HCT116 (cell line): ENCODE measurements at places on chromosomes 4 and X. TPM values are rescaled to one million over a fixed set of nuclear protein-coding genes. Genes with fewer than 3 reads are reported as not detected.

DNA sequence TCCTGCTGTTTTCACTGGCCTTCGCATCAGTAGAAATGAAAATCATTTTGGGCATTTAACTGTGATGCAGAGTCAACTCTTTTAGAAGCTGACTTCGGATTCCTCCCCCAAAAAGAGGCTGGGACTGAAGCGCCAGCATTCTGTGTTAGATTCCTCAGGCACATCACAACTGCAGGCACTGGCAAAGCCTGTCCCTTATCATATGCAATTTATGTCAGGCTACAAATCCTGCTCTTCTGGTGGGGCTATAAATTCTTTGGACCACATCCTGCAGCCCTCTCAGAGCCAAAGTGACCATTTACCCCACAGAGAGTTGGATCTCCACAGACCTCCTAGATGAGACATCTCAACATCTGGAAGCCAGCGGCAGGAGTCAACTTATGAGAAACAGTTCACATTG lies 138.4 kb downstream of the CBR4 start:
- H3K4me3 ChIP-seq, result no peak overlapping the region
- no peak for DNase-seq
- H3K27ac ChIP-seq, result no peak overlapping the region
- H3K4me1 ChIP-seq, result no peaks in the 10 kb centered on the region
- no peaks in the 10 kb centered on the region for H3K27me3 ChIP-seq

- no peaks in the 10 kb centered on the region for H3K36me3 ChIP-seq
- DNase-seq, result no peak
- H3K27ac ChIP-seq, result no peak overlapping the region
- H3K27me3 ChIP-seq, result no peaks in the 10 kb centered on the region
Observed at GRCh38 chr4:31737419-31737818, 1017.2 kb downstream of the PCDH7 start.

GRCh38 chr4:48578132-48578968 lies 88.3 kb downstream of the ZAR1 start:
- H3K36me3 ChIP-seq, result peaks cover 5% of the 10 kb centered on the region; the same call in 1 of the 2 replicates
- peak; percentile 36 for DNase-seq
- no peak overlapping the region for H3K4me3 ChIP-seq
- H3K4me1 ChIP-seq, result no peaks in the 10 kb centered on the region
- H3K27ac ChIP-seq, result no peak overlapping the region

GRCh38 chr4:8009097-8009496 lies 69.4 kb upstream of the AFAP1 start:
- H3K27me3 ChIP-seq, result peaks cover 10% of the 10 kb centered on the region; the same call in 1 of the 2 replicates
- no peaks in the 10 kb centered on the region for H3K4me1 ChIP-seq

DNA sequence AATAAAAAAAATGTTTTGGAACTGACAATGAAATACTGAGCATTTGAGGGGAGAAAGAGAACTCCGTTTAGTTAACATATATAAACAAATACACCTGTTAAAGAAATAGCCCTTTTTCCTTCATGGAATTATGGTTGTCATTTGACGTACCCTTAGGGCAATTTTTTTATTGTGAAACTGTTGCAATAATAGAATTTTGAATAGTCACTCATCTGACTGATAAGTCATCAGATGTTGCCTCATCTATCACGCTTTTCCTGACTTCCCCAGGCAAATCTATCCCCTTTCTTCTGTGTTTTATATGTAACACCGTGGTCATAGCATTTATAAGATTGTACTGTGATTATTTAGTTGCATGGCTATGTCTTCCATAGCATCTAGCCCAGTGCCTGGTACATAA lies 69.0 kb upstream of the HDAC8 start:
- no peaks in the 10 kb centered on the region for H3K36me3 ChIP-seq
- DNase-seq, result no peak
- H3K4me3 ChIP-seq, result no peak overlapping the region
- no peak overlapping the region for H3K27ac ChIP-seq
- H3K27me3 ChIP-seq, result no peaks in the 10 kb centered on the region
- H3K4me1 ChIP-seq, result no peaks in the 10 kb centered on the region

DNA sequence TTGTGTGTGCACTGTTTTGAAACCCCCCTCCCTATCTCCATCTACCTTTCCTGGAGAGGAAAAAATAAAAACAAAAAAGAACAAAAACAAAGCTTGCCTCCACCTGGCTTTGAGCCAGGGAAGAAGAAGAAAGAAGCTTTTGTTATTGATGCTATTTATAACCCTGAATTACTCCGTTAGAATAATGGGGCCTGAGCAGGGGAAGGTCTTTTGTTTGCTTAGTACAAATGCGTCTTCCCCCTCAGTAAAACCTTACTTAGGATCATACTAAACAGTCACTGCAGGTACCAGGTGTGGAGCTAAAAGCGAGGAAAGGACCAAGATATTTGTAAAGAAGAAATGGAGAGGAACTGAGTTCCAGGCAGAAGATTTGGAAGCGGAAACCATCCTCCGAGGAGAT lies 352.1 kb downstream of the KCNIP4 start:
- H3K27me3 ChIP-seq, result no peaks in the 10 kb centered on the region
- DNase-seq, result no peak
- no peaks in the 10 kb centered on the region for H3K36me3 ChIP-seq
- H3K4me1 ChIP-seq, result no peaks in the 10 kb centered on the region
- no peak overlapping the region for H3K4me3 ChIP-seq
- no peak overlapping the region for H3K27ac ChIP-seq

- no peak overlapping the region for H3K27ac ChIP-seq
- no peak for DNase-seq
- no peaks in the 10 kb centered on the region for H3K27me3 ChIP-seq
Observed at GRCh38 chr4:78765432-78766006, 10.6 kb upstream of the BMP2K start.

DNA sequence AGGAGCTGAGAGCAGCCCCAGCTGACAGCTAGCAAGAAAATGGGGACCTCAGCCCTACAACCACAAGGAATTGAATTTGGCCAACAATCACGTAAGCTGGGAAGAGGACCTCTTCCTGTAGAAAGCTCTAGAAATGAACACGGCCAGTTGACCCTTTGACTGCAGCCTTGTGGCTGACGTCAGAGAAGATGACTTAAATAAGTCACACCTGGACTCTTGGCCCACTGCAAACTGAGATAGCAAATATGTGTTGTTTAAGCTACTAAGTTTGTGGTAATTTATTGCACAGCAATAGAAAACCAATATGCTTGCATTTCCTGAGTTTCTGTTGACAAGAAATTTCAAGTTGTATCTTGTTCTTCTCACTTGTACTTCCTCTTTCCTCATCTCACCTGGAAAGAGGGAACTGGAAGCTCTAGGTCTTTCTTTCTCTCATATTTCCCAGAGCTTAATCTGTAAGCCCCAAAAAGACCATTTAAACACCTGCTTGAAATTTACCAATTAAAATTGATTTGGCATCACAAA lies 18.8 kb downstream of the PRKG2 start:
- H3K36me3 ChIP-seq, result no peaks in the 10 kb centered on the region
- H3K27me3 ChIP-seq, result no peaks in the 10 kb centered on the region
- H3K27ac ChIP-seq, result no peak overlapping the region
- H3K4me1 ChIP-seq, result no peaks in the 10 kb centered on the region
- no peak overlapping the region for H3K4me3 ChIP-seq

GRCh38 chrX:21479695-21480270 lies 105.6 kb downstream of the CNKSR2 start:
- H3K4me1 ChIP-seq, result no peaks in the 10 kb centered on the region
- no peaks in the 10 kb centered on the region for H3K27me3 ChIP-seq
- H3K36me3 ChIP-seq, result no peaks in the 10 kb centered on the region
- no peak overlapping the region for H3K27ac ChIP-seq

DNA sequence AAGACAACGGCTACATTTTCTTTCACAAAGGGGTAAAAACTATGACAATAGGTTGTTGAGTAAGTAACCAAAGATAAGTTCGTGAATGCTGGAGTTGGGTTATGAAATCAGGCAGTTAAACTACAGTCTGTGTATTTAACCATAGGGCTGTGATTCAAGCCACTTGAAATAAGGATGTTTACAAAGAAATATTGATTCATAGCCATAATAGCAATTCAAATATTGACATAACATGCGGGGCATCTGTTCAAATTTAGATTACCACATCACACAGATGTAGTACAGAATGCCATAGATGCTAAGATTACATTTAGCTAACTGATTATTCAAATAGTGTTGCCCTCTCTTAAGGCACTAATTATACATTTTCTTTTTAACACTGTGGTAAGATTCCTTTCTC lies 364.1 kb downstream of the FSTL5 start:
- no peak overlapping the region for H3K4me3 ChIP-seq
- no peaks in the 10 kb centered on the region for H3K27me3 ChIP-seq
- H3K36me3 ChIP-seq, result no peaks in the 10 kb centered on the region

- no peaks in the 10 kb centered on the region for H3K27me3 ChIP-seq
- no peak overlapping the region for H3K27ac ChIP-seq
- no peaks in the 10 kb centered on the region for H3K36me3 ChIP-seq
- H3K4me3 ChIP-seq, result no peak overlapping the region
Observed at GRCh38 chr4:125338814-125339213, 24.1 kb downstream of the FAT4 start.

- H3K27ac ChIP-seq, result no peak overlapping the region
- H3K4me3 ChIP-seq, result no peak overlapping the region
- DNase-seq, result no peak
- H3K4me1 ChIP-seq, result no peaks in the 10 kb centered on the region
Observed at GRCh38 chrX:121987163-121987562, 939.8 kb downstream of the GLUD2 start.

DNA sequence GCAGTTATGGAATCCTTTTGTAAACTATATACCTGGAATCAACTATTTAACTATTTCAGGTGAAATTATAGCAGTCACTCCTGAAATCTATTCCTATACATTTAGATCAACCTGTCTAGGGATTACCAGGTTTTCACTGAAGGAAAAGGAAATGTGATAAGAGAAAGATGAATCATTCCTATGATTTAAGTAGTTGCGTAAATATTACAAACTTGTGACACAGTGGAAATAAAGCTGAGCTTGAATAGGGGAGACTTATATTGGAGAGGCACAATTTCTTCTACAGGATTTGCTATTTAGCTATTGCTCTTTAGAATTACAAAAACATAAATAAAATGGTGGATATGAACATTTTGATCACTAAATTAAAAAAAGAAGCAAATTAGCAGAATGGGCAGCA lies 284.1 kb upstream of the EPHA5 start:
- no peaks in the 10 kb centered on the region for H3K27me3 ChIP-seq
- no peaks in the 10 kb centered on the region for H3K4me1 ChIP-seq
- H3K27ac ChIP-seq, result no peak overlapping the region
- no peak overlapping the region for H3K4me3 ChIP-seq
- DNase-seq, result no peak
- no peaks in the 10 kb centered on the region for H3K36me3 ChIP-seq

The KLHL13 gene
- total RNA-seq, result 4.2 TPM

The PABPC1L2B gene
- not detected for total RNA-seq

The CT45A2 gene
- total RNA-seq, result not detected

The GRID2 gene
- total RNA-seq, result not detected

The UGT2B15 gene
- total RNA-seq, result 0.17 TPM
